ENCODE measurements at places on chromosomes 11 and 22.

GRCh38 chr11:46243796-46244109 lies 33.7 kb upstream of the CREB3L1 start:
- no peak for DNase-seq

GRCh38 chr11:106723071-106723470 lies 295.2 kb downstream of the GUCY1A2 start:
- DNase-seq: no peak

DNA sequence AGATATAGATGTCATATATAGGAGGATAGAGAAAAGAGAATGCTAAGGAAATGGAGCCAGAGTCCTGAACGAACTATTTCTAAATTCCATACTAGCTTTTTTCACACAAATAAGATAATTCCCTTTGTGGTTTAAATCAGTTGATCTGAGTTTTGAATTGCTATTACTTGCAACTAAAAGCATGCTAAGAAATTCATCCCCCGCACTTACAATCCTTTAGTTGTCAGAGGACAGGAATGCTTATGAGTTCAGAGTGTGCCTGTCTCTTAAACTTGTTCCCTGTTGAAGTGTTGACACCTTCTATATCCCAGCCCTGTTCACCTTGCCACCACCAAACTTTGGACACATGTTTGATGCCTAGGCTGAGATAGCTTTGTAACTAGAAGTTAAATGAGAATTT lies 406.2 kb downstream of the METTL15 start:
- DNase-seq: no peak

- DNase-seq: no peak
Measured at GRCh38 chr11:104352036-104352435, 188.1 kb upstream of the PDGFD start.

DNA sequence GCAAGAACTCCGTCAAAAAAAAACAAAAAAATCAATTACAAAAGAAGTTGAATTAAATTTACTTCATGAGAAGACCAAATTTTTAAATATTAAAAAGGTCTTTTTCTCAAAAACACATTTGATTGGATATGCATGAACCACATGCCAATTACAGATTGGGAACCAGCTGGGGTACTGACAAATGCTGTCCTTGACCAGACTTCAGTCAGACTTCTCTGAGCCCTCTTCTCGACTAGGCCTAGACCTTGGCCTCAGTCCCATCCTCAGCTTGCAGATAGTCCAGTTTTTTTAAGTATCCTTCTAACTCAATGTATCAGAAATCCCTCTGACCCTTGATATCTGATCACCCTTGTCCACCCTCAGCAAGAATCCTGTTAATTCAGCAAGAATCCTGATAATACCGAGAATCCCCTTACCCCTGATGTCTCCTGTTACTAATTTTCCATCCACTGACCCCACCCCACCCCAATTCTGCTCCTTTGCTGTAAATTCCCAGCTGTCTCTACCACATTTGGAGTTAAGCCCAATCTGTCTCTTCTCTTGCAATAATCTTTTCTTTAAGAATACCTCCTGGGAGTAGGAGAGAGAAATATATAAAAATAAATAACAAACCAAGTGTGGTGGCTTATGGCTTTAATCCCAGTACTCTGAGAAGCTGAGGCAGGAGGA lies 30.9 kb downstream of the OR4D9 start:
- no peak for DNase-seq

DNA sequence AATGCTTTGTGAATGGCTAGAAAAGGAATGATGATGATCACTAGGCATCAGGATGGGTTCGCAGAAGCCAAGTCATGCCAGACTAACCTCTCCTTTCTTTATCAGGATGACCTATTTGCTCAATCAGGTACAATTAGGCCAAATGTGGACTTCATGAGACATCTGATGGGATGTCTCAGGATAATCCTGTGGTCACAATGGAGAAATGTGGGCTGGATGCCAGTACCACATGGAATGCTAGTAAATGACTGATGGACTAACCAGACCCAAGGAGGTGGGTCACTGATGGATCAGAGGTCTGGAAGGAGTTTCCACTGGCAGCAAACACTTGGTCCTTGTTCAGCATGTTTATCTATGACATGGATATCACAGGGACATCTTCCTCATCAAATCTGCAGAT lies 94.8 kb upstream of the PHOX2A start:
- DNase-seq: no peak

GRCh38 chr22:46799626-46800025 lies 37.2 kb downstream of the TBC1D22A start:
- DNase-seq: no peak

DNA sequence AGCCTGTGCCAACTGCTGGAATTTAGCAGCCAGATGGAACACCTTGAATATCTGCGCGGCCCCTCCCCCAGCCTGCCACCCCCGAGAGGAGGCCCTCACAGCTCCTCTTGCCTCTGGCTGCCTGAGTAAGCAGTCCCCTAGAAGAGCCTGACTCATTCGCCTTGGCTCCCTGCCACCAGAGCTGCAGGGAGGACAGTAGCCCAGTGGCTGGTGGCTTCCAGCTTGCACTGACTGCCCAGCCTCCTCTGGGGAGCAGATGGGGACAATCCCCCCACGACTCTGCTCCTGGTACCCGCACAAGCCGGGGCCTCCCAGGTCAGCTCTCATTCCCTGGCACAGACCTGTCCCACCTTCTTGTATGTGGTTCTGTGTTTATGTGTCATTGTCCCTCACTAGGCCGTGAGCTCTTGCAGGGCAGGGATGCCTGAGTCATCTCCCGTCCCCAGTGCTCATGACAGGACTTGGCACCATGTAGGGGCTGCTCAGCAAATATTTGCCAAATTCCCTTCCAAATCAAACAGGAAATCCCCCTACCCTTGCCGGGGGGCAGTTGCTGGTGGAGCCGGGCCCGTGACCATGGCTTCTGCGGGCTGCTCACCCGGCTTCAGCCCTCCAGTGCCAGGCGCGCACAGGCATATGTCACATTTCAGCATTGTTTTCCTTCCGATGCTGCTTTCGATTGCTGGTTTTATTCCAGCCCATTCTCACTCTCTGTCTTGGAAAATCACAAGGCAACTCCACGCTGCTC lies 43.6 kb downstream of the CACNG2 start:
- no peak for DNase-seq

- no peak for DNase-seq
Measured at GRCh38 chr11:47506373-47506772, 46.6 kb downstream of the CELF1 start.

Measured in stimulated activated CD4-positive, alpha-beta T cell treated with anti-CD3 and anti-CD28 coated beads, Interleukin-1b, Interleukin-23, amount 100 ng/mL, for 1 hour (primary cell).